ENCODE measurements at places on chromosomes 1 and 21.

DNA sequence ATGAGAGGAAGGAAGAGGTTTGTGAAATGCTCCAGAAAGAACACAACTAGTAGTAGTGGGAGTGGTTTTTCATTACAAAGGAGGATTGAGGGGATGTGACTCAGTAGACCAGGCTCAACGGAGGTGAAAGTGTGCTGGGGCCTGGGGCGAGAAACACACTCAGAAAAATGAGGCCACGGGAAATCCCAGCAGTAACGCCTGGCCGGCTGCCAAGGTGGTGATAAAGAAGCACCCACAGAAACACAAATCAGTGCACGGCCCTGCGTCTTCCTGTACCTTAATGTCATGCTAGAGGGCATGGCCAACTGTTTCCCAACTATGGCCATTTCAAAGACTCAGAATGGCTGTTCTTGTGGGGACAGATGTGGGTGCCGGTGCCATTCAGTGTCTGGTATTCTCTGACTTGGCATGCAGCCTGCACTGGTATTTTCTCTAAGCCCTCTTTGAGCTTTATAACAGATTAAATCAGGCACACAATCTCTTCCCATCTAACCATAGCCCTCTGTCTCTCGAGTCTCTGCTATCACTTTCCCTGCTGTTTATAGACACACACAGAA is 38.2 kb downstream of the URB2 start:
- no peak for DNase-seq

GRCh38 chr1:22168412-22168973 is 25.6 kb upstream of the WNT4 start:
- DNase-seq: no peak

GRCh38 chr1:21857142-21857839 is 45.2 kb downstream of the LDLRAD2 start:
- DNase-seq: no peak

DNA sequence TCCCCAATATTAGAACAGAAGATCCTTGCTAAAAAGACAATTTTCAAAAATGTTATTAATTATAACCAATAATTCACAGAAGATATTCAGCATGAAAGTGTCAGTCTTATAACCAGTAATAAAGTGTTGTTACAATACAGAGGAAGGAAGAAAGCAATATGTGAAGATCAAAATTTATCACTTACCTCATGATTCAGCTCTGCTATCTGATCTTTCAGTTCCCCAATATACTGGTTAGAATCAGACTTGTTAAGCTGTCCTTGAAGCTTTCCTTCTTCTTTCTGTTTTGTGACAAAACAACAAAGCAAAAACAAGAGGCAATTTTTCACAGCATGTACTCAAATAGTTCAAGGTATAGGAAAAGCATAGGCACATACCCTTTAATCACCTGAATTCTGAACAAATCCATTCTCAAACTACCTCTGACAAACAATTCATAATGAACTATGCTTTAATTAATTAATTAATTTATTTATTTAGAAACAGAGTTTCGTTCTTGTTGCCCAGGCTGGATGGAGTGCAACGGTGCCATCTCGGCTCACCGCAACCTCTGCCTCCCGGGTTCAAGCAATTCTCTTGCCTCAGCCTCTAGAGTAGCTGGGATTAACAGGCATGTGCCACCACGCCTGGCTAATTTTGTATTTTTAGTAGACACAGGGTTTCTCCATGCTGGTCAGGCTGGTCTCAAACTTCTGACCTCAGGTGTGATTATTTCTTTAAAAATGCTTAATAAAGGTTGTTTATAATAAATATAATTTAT is 76.9 kb upstream of the GFI1 start:
- DNase-seq: no peak

DNA sequence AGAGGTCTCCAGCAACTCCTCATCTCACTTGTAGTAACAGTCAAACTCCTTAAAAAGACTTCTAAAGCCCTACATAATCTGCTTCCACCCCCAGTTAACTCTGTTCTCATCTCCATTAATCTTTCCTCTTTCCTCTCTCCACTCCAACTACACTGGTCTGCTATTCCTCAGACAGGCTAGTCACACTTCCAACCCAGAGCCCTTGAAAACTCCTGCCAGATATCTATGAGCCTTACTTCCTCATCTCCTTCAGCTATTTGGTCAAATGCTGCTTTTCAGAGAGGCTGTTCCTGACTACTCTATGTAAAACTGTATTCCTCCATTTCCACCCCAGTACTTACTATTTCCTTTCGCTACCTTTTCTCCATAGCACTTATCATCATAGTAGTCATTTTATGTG is 24.4 kb downstream of the PCP4L1 start:
- no peak for DNase-seq
